ENCODE measurements at places on chromosomes 4 and X. TPM values are rescaled to one million over a fixed set of nuclear protein-coding genes. Genes with fewer than 3 reads are reported as not detected.

The IL2RG gene
- 754 TPM for polyA plus RNA-seq

The DAPP1 gene
- 172 TPM for polyA plus RNA-seq

The EXOC1L gene
- not detected for polyA plus RNA-seq

The WNK3 gene
- polyA plus RNA-seq, result 1.2 TPM
